8988T (cell line): ENCODE measurements at places on chromosomes 16 and 17.

GRCh38 chr16:72122308-72122707 lies 28.7 kb downstream of the DHX38 start:
- DNase-seq = no peak

DNA sequence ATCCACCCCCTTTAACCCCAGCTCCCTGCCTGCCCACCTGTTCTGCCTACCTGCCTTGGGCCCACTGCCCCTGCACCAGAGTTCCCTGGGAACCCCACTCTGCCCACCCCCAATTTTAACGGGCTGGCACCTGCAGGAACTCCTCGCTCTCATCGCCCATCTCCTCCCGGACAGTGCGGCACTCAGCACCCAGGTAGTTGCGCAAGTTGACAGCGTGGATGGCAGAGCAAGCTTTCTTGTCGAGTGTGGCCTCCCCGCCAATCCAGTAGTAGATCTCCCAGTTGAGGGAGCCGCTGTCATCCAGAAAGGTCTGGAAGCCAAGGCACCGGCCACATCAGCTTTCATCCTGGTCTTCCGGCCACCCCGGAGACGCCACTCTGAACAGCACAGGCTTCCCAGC lies 7.8 kb downstream of the FLII start:
- no peak for DNase-seq

GRCh38 chr17:19237389-19238166 lies 412 bp downstream of the EPN2 start:
- DNase-seq = no peak

- no peak for DNase-seq
These were observed 59.6 kb upstream of the MTMR4 start for GRCh38 chr17:58574025-58574424.

DNA sequence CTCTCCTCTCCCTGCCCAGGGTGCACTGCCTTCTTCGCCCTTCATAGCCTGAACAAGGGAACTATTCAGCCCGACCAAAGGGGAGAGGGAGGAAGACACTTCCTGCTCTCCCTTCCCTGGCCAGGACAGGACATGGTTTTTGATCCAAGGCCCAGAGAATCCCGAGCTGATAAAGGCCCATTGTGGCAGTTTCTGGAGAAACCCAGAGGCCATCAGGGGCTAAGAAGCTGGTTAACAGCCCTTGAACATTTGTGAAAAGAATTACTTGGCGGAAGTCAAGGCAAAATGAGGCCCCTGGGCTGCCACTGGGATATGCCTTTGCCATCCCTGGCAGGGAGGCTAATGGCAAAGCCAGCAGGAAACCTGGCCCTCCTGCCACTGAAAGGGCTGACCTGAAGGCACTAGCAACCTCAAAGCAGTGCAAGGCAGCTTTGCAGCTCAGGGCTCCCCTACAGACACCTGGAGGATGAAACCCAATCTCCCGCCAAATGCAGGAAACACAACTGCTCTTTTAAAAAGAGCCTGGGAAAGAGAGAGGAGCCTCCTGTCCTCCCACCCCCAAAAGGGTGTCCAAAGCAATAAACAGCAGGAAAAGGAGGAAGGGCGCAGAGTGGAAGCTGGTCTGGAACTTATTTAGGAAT lies 12.6 kb downstream of the PHB1 start:
- DNase-seq = no peak

DNA sequence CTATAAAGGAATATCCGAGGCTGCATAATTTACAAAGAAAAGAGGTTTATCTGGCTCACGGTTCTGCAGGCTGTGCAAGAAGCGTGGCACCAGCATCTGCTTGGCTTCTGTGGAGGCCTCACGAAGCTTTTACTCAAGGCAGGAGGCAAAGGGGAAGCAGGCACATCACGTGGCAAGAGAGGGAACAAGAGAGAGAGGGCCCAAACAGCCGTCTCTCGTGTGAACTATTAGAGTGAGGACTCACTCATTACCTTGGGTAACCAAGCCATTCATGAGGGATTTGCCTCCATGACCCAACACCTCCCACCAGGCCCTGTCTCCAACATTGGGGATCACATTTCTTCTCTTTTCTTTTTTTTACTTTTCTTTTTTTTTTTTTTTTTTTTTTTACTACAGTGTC lies 7.5 kb upstream of the ALKBH5 start:
- no peak for DNase-seq

DNA sequence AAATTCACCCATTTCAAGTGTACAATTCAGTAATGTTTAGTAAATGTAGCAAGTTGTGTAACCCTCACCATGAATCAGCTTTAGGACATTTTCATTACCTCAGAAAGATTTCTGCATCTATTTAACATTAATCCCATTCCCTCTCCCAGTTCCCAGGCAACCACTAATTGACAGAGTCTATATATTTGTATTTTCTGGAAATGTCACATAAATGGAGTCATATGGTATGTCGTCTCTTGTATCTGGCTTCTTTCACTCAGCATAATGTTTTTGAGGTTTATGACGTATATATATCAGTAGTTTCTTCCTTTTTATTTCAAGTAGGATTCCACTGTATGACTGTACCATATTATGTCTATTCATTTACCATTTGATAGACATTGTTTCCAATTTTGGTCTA lies 199.8 kb downstream of the CYB561 start:
- no peak for DNase-seq

DNA sequence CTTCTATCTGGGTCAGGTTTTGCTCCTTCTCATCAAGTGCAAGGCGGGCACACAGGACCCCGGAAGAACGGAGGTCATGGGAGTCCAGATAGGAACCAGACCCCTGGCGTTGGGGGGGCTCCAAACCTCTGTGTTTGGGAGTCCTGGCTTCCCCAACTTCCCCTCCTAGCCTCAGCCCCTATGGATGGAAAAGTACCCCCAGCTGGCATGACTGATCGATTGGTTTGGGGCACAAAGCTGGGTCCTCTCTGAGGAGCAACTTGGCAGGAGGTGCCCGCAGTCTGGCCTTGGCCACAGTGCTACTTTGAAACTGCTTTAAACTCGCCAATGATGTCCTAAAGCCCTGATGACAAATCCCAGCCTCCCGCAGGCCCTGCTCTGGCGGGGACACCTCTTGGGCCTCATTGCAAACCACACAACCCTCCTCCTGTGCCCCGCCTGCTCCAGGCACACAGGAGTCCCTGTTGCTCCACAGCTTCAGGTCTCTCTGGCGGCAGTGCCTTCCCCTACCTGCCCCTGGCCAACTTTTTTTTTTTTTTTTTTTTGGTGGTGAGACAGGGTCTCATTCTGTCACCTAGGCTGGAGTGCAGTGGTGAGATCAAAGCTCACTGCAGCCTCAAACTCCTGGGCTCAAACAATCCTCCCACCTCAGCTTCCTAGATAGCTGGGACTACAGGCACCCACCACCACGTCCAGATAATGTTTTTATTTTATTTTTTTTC lies 38.0 kb upstream of the SNN start:
- DNase-seq = no peak

GRCh38 chr17:71900621-71901229 lies 220.1 kb upstream of the SOX9 start:
- no peak for DNase-seq

DNA sequence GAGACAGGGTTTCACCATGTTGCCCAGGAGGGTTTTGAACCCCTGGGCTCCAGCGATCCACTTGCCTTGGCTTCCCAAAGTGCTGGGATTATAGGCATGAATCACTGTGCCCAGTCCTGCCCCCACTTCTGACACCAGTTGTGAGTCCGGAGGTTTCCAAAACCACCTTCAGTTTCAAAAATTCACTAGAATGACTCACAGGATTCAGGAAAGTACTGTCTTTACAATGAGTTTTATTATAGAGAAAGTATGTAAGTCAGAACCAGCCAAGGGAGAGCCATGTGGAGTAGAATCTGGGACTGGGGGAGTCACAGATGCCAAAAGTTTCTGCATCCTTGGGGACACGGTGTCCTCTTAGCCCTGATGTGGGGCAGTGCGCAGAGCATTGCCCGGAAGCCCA lies 55.1 kb downstream of the PLD6 start:
- no peak for DNase-seq

GRCh38 chr16:17368951-17369350 lies 101.8 kb downstream of the XYLT1 start:
- no peak for DNase-seq

GRCh38 chr17:36696805-36697204 lies 95.4 kb downstream of the MRM1 start:
- DNase-seq = no peak

DNA sequence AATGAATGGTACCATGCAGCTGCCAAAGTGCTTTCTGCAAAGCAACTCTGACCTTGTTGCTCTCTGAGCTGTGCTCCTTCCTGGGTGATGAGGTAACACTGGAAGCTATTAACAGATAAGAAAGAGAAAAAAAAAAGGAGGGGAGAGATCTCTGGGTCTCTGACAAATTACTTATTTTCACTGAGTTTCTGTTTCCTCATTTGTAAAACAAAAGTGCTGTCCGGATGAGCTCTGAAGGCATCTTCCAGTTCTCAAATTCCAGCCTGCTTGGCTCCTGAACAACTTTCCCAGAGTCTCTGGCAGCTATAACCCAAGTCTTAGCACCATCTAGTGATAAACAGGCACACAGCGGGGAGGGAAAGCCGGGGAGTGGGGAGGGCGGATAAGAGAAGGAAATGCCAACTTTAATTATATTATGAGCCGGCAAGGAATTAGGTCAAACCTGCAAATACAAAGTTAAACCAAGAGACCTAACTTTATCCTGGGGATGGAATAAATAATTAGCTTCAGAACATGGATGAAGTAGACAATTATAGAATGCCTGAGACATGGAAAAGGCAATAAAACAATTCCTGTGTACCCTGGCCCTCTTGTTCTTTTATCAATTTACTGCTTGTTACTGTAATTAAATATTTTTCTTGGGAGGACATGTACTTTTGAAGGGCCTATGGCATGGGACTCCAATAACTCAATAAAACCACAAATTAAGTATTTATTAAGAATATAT lies 61.3 kb upstream of the KIFC3 start:
- DNase-seq = no peak

- peak; percentile 91 for DNase-seq
These were observed at the start of gene CSNK1D for GRCh38 chr17:82273327-82274133. Gene CSNK1D (minus strand): TSS chr17:82273700. CDS start chr17:82273381, 319 bp downstream.

DNA sequence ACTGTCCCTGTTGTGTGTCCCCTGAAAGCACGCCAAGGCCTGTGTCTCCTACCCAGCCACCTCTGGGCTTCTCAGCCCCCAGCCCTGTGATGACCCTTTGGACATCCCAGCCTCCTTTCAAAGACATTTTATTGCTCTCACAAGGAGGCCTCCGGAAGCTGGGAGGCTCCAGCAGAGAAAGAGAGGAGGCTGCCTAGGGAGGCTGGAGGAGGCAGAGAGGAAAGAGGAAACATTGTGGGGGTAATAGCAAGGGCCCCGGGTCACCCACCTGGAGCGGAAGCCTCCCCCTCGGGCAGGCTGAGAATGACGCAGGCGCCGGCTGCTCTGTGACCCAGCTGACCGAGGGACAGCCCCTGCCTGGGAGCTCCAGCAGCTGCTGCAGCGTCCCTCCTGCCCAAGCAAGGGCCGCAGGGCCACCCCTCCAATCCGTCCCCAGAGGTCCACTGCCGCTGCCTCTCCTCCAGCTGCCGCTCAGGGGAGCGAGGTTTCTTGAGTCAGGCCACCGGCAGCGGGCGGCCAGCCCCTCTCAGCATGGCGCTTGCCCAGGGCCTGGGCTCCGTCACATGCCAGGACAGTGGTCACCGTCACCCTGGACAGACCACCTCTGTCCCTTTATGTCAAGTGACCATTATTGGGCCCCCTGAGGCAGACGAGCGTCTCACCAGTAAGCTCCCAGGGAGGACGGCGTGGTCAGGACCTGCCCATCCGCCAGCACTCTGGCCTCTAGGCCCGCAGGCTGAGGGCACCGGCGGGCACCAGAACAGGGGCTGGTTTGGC lies 29.3 kb downstream of the ACTG1 start:
- DNase-seq = no peak

- no peak for DNase-seq
These were observed 705 bp upstream of the PITPNC1 start for GRCh38 chr17:67376415-67376736.
